A673 (cell line): ENCODE measurements at places on chromosomes 5 and 9. TPM values are rescaled to one million over a fixed set of nuclear protein-coding genes. Genes with fewer than 3 reads are reported as not detected.

Gene GRIA1
- total RNA-seq, result 0.69 and 1.5 TPM in 2 replicates

Gene ZFP37
- 5.4 TPM in 2 replicates for total RNA-seq

Gene PTGES
- 0.80 and 1.4 TPM in 2 replicates for total RNA-seq

Gene ADAM19
- 1.7 and 2.3 TPM in 2 replicates for total RNA-seq

Gene PCDHB9
- total RNA-seq, result 5.6 and 7.9 TPM in 2 replicates

Gene SLC36A2
- total RNA-seq, result not detected in 2 replicates

Gene MYO10
- total RNA-seq, result 194 and 202 TPM in 2 replicates

Gene CCL27
- not detected in 2 replicates for total RNA-seq

Gene RABEPK
- total RNA-seq, result 32.7 and 43.6 TPM in 2 replicates

Gene MRPS27
- total RNA-seq, result 83.2 and 88.6 TPM in 2 replicates

Gene STC2
- total RNA-seq, result 19.2 and 21.4 TPM in 2 replicates

Gene ZFR
- total RNA-seq, result 104 and 110 TPM in 2 replicates

Gene PDE6A
- total RNA-seq, result 0.39 and 0.49 TPM in 2 replicates

Gene PPP3R2
- not detected in 2 replicates for total RNA-seq

Gene SAXO1
- total RNA-seq, result not detected in 2 replicates

Gene PCYOX1L
- total RNA-seq, result 1.8 and 2.9 TPM in 2 replicates

Gene MTMR12
- total RNA-seq, result 31.6 and 35.8 TPM in 2 replicates

Gene TAF11L10
- total RNA-seq, result 1.4 and 1.7 TPM in 2 replicates

Gene PAIP1
- 113 and 118 TPM in 2 replicates for total RNA-seq

Gene OMD
- not detected in 2 replicates for total RNA-seq

Gene NDFIP1
- total RNA-seq, result 47.6 and 49.3 TPM in 2 replicates

Gene OCLN
- 13.3 and 14.1 TPM in 2 replicates for total RNA-seq

Gene TMEM215
- not detected in 2 replicates for total RNA-seq

Gene RNF208
- 13.7 and 20.2 TPM in 2 replicates for total RNA-seq

Gene ZMAT2
- total RNA-seq, result 64.0 and 68.0 TPM in 2 replicates

Gene MYOZ3
- total RNA-seq, result 2.4 and 2.7 TPM in 2 replicates

Gene CSNK1G3
- 42.1 and 43.1 TPM in 2 replicates for total RNA-seq

Gene SLC25A48
- not detected in 2 replicates for total RNA-seq

Gene ANKRD33B
- total RNA-seq, result 0.75 and 1.1 TPM in 2 replicates

Gene CMYA5
- 0.41 and 0.52 TPM in 2 replicates for total RNA-seq

Gene F2RL2
- total RNA-seq, result 14.0 and 14.4 TPM in 2 replicates

Gene HEMGN
- total RNA-seq, result not detected in 2 replicates

Gene SV2C
- 3.1 and 4.1 TPM in 2 replicates for total RNA-seq

Gene PTTG1
- 192 and 199 TPM in 2 replicates for total RNA-seq

Gene ZNF366
- total RNA-seq, result not detected in 2 replicates

Gene BTNL8
- total RNA-seq, result not detected in 2 replicates

Gene GNA14
- total RNA-seq, result 2.7 and 3.8 TPM in 2 replicates
